ENCODE measurements at places on chromosomes 1 and 21.
A peak's percentile ranks its signal among the peaks of the same experiment; 100 is the strongest.

- peak; percentile 39 for DNase-seq
Measured at GRCh38 chr1:98388441-98388840, 273.1 kb upstream of the SNX7 start.

DNA sequence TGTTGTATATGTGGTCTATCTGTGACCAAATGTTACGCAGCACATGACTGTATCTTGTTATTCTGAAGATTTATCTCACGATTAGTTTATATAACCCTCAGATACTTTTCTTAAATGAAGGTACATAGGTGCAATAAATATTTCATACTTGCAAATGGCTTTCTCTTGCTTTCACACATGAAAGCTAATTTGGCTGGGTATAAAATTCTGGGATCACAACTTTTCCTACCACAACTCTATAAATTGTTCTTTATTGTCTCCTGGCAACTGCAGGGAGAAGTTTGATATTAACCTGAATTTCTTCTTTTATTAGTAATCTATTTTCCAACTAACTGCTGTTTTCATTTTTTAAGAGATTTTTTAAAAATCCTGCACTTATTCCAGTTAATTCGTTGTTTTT, 58.9 kb downstream of the KCNK2 start:
- DNase-seq, result no peak

DNA sequence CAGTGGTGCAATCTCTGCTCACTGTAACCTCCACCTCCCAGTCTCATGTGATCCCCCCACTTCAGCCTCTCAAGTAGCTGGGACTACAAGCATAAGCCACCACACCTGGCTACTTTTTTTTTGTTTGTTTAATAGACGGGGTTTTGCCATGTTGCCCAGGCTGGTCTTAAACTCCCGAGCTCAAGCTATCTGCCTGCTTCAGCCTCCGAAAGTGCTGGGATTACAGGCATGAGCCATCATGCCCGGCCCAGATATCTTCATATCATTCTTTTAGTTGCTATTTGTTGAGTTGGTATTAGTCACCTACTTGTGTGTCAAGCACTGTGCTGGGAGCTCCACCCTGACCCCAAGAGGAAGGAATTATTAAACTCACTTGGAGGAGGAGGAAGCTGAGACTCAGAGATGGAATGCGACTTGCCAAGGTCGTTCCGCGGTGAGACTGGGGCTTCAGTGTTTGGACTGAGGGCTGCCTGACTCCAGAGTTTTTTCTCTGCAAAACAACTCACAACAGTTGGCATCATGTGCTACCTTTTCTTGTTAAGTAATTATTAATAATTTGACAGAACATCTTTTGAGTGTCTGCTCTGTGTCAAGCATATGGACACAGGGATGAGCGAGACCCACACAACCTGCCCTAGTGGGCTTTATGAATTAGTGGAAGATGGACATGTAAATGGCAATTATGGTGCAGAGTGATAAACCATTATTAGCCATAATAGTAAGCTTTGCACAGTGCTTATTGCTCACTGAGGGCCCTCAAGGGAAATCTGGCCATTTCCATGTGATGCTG, 132.0 kb downstream of the FOXD2 start:
- DNase-seq, result no peak

DNA sequence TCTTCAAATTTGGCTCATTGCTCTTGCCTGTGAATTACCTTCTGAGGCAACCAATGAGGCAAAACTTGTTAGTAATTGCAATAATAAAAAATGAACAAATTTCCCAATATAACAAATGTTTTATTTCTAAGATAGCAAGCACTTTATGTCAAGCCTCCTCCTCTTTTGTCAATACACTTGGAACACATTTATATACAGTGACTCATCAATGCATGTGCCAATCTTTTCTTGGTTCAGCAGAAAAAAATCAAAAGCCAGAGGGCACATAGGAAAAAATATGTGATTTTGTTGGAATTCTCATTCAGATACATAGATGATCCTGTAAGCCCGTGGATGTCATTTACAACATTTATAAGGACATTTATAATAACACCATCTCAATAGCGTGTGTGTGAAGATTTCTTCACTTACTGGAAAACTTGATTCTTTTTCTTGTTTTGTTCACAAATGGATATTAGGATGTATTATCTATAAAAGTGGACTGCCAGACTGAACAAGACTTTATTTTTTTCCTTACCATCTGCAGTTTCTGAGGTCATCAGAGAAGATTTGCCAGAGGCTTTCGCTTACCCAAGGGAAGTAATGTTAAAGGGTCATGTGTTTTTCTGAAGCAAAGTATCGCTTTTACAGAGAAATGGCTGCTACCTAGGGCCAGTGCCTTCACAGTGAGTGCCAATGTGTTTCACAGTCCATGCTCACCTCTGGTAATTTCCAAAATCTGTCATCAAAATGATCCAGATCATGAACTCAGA, 645.7 kb upstream of the PTBP2 start:
- DNase-seq, result no peak

DNA sequence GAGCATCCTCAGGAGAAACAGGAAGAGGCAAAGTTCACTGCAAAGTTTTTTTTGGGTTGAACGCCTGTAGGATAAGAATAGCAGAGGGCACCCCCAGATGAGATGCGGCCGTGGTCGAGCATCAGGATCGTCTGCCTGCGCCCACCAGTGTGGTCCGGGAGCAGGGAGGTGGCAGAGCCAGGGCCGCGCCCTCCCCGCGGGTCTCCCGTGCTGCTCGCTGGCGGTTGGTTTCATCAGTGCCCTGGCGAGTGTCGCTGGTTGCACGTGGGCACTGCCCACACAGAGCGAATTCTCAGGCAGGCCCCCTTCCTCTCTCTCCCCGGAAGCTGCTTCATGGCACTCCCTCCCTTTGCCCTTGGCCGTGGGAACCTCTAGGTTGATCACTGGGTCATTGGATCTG, 120.0 kb downstream of the PCBP3 start:
- no peak for DNase-seq
